Activated CD4-positive, alpha-beta T cell treated with anti-CD3 and anti-CD28 coated beads, Interleukin-2, amount 10 ng/mL, durations not matched to agents 7 days and 5 days (primary cell): ENCODE measurements at places on chromosomes 16 and 17. TPM values are rescaled to one million over a fixed set of nuclear protein-coding genes. Genes with fewer than 3 reads are reported as not detected.
A peak's percentile ranks its signal among the peaks of the same experiment; 100 is the strongest.

GRCh38 chr16:66539623-66540469 is 10.1 kb downstream of the TK2 start:
- H3K27ac ChIP-seq = peak overlapping the region; percentile 15
- no peaks in the 10 kb centered on the region for H3K36me3 ChIP-seq
- DNase-seq = no peak
- peaks cover 20% of the 10 kb centered on the region for H3K4me1 ChIP-seq

The KCNH6 gene
- total RNA-seq = not detected

The PPP1R1B gene
- total RNA-seq = not detected

DNA sequence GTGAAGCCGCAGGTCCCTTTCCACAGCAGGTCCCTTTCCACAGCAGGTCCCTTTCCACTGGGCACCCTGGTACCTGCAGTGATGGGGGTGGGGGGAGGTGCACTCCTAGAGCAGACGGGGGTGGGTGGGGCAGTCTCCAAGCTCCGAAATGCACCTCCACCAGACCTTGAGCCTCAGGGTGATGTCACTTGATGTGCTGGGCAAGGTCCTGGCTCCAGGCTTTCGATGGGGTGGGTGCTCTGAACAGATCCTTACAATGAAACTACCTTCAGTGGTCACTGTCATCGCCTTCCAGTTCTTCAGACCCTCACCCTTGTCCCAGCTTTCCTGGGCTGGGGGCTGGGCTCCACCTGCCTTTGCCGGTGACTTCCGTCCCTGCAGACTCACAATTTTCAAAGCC is 1.5 kb upstream of the METRNL start:
- H3K4me1 ChIP-seq = peaks cover 11% of the 10 kb centered on the region
- H3K4me3 ChIP-seq = peak overlapping the region; percentile 25
- H3K36me3 ChIP-seq = no peaks in the 10 kb centered on the region
- DNase-seq = no peak

- H3K27me3 ChIP-seq = no peaks in the 10 kb centered on the region
- no peak overlapping the region for H3K4me3 ChIP-seq
- no peak for DNase-seq
- peaks cover 48% of the 10 kb centered on the region for H3K4me1 ChIP-seq
- H3K27ac ChIP-seq = peak overlapping the region; percentile 41
Measured at GRCh38 chr17:4934173-4934979, 2.3 kb downstream of the GP1BA start.

The C16orf92 gene
- not detected for total RNA-seq

The COQ9 gene
- total RNA-seq = 41.1 TPM

DNA sequence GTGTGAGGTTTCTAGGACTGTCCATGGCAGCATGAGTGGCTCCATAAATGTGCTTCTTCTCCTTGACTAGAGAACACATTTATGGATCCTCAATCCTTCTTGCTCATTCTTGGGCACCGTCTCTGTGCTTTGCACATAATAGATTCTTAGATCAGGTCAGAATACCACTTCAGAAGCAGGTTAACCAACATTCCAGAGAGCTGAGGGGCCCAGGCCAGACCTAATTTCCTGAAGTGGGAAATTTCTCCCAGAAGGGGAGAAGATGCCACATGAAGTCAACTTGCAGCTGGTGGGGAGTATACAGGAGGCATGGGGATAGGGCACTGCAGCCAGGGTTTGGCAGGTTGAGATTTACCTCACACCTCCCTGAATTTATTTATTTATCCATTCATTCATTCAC is 24.4 kb upstream of the VAT1L start:
- no peaks in the 10 kb centered on the region for H3K36me3 ChIP-seq
- H3K4me1 ChIP-seq = no peaks in the 10 kb centered on the region
- H3K4me3 ChIP-seq = no peak overlapping the region
- no peak for DNase-seq
- H3K27ac ChIP-seq = no peak overlapping the region

GRCh38 chr17:73271072-73271471 is 9.4 kb upstream of the CPSF4L start:
- no peak overlapping the region for H3K27ac ChIP-seq
- H3K27me3 ChIP-seq = no peaks in the 10 kb centered on the region
- no peak for DNase-seq
- H3K36me3 ChIP-seq = no peaks in the 10 kb centered on the region

- peaks cover 19% of the 10 kb centered on the region for H3K36me3 ChIP-seq
- H3K4me3 ChIP-seq = no peak overlapping the region
- DNase-seq = no peak
- no peak overlapping the region for H3K27ac ChIP-seq
- H3K27me3 ChIP-seq = no peaks in the 10 kb centered on the region
- H3K4me1 ChIP-seq = peaks cover 21% of the 10 kb centered on the region
Measured at GRCh38 chr16:22027633-22028032, 19.7 kb downstream of the MOSMO start.

GRCh38 chr16:59192551-59193199 is 458.6 kb upstream of the GOT2 start:
- no peaks in the 10 kb centered on the region for H3K27me3 ChIP-seq
- DNase-seq = peak; percentile 36
- no peaks in the 10 kb centered on the region for H3K4me1 ChIP-seq
- no peaks in the 10 kb centered on the region for H3K36me3 ChIP-seq
- no peak overlapping the region for H3K4me3 ChIP-seq
- no peak overlapping the region for H3K27ac ChIP-seq

DNA sequence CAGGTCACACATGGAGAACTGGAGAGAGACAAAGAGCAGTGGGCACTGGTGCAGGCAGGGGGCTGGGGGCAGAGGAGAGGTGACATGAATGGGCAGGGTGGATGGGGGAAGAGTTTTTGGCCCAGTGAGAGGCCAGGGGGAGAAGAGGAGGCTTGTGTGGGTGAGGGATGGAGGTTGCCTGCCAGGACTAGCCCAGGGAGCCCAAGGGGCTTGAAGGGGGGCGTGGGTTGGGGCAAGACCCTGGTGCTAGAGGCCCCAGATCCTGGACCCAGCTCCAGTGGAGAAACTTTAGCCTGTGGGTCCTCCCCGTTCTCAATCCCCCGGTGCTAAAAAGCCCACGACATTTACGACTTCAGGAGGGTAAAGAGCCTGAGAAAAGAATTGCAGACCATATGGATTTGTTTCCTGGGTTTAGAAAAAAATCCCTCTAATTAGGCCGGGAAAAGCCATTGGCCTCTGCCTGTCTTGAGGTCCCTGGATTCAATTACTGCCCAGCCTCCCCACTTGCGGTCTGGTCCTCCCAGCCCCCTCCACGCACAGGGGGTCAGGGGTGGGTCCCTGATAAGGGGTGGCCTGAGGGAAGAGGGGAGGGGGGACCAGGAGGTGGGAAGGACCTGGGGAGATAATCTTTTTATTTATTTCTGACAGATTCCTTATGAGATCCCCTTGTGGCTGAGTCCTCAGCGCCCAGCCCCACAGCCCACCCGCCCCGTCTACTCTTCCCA is 33.0 kb downstream of the NGFR start:
- peaks cover 32% of the 10 kb centered on the region for H3K27me3 ChIP-seq
- no peak for DNase-seq
- H3K36me3 ChIP-seq = no peaks in the 10 kb centered on the region
- no peak overlapping the region for H3K4me3 ChIP-seq
- H3K4me1 ChIP-seq = peaks cover 9% of the 10 kb centered on the region

The PLK1 gene
- 134 TPM for total RNA-seq

- H3K27me3 ChIP-seq = no peaks in the 10 kb centered on the region
- H3K4me3 ChIP-seq = no peak overlapping the region
- no peak overlapping the region for H3K27ac ChIP-seq
- DNase-seq = no peak
- peaks cover 17% of the 10 kb centered on the region for H3K36me3 ChIP-seq
Measured at GRCh38 chr17:80922580-80923160, 69.0 kb upstream of the CHMP6 start.

GRCh38 chr16:46731691-46732555 is 16.2 kb downstream of the MYLK3 start:
- H3K27ac ChIP-seq = no peak overlapping the region
- no peaks in the 10 kb centered on the region for H3K27me3 ChIP-seq
- no peak overlapping the region for H3K4me3 ChIP-seq
- no peaks in the 10 kb centered on the region for H3K36me3 ChIP-seq
